ENCODE measurements at places on chromosomes 1 and 21. TPM values are rescaled to one million over a fixed set of nuclear protein-coding genes. Genes with fewer than 3 reads are reported as not detected.

GRCh38 chr21:32381571-32381970 is 11.2 kb downstream of the URB1 start:
- no peak for DNase-seq

GSTM4 gene
- total RNA-seq, result 16.3 TPM

DNA sequence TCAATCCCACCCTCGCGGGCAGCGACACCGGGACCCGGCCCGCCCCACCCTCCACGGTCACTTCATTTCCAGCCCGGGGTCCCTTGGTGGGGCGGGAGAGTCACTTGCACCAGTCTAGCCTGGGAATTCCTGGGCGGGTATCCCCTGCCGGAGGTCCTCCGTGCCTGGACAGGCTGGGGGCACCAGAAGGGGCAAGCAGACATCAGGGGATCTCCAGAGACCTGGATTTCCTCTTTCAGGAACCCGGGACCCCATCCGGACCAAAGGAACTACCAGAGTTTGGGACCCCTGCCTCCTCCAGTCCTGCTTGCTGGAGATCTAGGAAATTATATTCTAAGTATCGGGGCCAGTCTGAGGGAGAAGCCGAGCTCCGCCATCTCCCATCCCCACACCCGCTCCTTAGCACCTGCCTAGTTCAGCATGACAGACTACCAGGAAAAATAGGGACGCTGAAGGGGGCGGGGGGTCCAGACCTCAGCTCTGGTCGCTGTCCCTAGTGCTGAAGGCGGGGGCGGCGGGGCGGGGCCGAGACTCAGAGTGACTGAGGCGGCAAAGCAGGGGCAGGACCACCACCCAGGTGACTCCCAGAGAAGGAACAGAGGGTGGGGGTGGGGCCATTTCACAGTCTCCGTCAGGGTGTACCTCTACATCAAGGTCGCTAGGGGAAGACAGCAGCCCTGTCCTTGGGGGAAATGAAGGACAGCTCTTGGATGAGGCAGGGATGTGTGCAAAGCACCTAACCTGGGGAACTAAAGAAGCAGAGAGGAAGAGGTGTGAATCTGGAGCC is 832 bp downstream of the HCN3 start:
- no peak for DNase-seq

DNA sequence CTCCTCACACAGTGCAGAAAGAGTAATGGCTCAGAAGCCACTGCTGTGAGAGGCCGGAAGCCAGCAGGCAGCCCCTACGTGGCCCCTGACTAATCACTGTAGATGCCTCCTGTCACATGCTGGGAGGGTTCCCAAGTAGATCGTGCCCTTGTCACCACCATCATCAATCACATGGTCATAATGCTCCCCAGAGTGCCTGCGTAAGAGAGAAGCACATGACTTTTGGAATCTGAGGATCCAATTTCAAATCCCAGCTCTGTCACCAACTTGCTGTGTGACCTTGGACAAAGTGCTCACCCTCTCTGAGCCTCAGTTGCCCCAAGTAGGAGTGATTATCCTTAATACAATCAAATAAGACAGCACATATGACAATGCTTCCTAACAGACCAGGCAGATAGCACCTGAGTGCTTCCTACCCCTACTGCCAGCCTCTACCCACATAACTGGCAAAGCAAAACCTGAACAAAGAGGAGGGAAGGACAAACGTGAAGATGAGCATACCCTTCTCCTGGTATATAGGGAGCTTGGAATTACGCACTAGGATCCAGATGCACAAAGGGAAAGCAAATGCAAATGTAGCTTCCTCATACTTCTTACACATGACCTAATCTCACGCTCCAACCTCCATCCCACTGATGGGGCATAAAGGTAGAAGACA is 65.7 kb downstream of the SDC3 start:
- DNase-seq, result no peak

OR2L2 gene
- not detected for total RNA-seq

DNA sequence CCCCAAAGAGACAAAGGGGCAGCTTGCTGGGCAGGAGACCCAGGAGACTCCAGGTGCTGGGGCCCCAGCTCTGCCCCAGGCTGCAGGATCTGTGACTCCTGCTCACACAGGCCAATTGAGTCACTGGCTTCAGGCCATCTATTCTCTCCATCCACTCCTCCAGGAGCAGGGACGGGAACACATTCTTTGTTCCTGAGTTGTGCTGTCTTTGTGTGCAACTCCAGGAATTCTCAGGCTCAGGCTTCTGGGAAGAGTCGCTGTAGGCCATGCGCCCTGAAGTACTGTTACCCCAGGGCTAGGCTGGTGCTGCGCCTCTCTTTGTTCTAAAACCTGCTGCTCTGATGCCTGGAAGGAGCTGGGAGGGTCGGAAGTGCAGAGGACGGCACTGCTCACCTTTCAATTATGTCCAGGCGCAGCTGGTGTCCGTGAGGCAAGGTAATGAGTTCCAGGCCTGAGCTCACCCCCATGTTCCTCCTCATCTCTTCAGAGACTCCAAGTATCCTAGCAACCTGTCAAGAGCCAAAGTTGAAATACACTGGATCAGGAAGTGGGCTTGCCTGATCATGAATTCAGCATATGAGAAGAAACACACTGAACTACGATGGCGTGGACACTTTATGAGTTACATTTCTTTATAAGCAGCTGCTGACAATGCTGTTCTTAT is 105.9 kb downstream of the BCAR3 start:
- no peak for DNase-seq

PTGER3 gene
- 17.0 TPM for total RNA-seq

DNA sequence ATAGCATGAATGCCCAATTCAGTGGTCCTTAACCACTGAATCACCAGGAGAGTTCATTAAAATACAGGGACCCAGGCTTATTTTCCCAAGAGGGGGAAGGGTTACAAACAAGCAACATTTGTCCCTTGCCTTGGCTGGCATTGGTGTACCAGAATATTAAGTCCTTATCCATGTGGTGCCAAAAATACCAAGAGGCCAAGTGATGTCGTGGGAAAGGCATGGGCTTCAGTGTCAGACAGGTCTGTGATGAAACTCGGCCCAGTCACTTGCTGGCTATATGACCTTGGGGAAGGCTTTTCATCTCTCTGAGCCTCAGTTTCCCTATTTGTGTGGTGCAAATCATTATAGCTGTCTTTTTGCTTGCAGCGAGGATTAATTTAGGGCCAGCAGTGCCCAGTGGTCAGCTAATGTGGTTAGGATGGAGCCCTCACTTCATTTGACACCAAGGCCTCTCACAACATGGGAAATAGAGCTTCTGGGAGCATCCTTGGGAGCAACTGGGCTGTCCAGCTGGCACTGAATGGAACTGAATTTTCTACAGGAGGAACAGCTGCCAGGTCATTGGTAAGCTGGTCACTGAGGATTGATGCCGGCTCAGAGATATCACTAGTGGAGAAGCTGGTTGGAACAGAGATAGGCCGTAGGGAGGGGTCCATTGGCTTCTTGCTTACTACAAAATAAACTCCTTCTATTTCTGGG is 77.2 kb upstream of the PPP2R5A start:
- DNase-seq, result no peak

BGLAP gene
- 2.1 TPM for total RNA-seq

DNA sequence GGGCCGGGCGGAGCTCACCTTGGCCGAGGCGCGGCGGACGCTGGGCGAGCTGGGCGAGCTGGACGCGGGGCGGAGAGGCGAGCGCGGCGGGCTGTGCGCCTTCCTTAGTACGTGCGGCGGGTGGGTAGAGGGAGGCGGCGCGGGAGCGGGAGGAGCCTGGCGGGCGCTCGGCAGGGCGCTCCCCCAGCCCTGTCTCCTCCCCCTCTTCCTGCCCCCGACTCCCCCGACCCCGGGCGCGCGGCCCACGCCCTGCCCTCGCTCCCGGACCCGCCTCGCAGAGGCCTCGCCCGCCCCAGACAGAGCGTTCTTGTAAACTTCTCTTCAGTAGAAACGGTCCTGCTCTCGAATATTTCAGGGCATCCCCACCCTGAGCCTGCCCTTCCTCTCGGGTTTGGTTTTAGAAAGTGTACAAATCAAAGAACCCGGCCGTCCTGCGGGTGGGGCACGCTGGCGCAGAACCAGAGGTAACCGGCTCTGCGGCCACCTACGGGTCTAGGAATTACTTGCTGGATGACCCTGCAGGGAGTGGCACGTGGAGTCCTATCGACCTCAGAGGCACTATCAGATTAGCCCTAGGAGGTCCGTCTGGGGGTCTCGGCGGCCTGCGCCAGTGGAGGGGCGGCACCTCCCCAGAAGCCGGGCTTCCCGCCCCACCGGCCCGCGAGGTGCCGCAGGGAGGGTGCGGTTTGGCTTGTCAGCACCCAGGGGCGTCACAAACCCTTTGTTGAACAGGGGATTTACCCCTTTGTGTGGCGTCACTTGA is at the start of gene S100A10:
S100A10 (minus strand) TSS at position 126 of the 763 bp plus-strand sequence. CDS start 7,629 bp downstream, outside the sequence.
- peak; percentile 61 for DNase-seq

DNA sequence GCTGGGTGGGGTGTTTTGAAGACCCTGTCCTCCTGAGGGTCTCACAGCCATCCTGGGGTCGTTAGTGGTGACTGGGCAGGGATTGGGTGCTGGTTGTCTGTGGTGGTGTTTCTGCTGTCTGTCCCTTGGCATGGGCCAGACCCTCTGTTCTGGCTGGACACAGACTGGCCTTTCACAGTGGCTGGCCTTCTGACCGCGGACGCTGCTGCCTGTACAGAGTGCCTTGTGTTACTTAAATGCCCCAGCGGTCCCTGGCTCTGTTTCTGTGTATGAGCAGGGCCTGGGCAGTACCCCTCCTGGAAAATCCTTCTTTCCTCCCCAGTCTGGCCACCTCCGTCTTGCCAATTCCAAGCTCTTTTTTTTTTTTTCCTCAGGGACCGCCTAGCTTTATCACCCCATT is 50.9 kb downstream of the SH3BGR start:
- DNase-seq, result no peak

- no peak for DNase-seq
Observed at GRCh38 chr1:180842491-180843275, 70.0 kb upstream of the KIAA1614 start.

DNA sequence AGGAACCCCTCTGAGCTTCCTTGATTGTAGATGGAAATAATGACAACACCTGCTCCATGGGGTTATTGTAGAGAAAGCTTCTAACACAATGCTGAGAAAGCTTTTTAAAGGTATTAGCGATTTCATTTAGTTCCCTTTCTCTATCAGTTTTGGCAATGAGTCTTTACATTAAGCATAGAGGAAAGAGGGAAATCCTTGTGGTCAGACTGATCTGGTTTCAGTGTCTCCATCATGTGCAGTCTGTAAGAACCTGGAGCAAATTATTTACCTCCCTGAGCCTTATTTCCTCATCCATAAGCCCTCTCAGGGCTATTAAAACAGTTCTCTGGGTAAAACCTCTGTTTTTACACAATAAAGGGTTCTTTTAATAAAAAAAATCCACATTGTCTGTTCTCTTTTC is 87.5 kb downstream of the FGGY start:
- DNase-seq, result no peak

DNA sequence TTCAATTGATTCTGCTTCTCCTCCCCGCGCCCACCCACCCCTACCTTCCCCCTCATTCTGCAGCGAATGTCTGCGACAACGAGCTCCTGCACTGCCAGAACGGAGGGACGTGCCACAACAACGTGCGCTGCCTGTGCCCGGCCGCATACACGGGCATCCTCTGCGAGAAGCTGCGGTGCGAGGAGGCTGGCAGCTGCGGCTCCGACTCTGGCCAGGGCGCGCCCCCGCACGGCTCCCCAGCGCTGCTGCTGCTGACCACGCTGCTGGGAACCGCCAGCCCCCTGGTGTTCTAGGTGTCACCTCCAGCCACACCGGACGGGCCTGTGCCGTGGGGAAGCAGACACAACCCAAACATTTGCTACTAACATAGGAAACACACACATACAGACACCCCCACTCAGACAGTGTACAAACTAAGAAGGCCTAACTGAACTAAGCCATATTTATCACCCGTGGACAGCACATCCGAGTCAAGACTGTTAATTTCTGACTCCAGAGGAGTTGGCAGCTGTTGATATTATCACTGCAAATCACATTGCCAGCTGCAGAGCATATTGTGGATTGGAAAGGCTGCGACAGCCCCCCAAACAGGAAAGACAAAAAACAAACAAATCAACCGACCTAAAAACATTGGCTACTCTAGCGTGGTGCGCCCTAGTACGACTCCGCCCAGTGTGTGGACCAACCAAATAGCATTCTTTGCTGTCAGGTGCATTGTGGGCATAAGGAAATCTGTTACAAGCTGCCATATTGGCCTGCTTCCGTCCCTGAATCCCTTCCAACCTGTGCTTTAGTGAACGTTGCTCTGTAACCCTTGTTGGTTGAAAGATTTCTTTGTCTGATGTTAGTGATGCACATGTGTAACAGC is 339.9 kb downstream of the NTNG1 start:
- no peak for DNase-seq

- DNase-seq, result no peak
Observed at GRCh38 chr1:76593618-76594017, 273.7 kb upstream of the ST6GALNAC5 start.

DNA sequence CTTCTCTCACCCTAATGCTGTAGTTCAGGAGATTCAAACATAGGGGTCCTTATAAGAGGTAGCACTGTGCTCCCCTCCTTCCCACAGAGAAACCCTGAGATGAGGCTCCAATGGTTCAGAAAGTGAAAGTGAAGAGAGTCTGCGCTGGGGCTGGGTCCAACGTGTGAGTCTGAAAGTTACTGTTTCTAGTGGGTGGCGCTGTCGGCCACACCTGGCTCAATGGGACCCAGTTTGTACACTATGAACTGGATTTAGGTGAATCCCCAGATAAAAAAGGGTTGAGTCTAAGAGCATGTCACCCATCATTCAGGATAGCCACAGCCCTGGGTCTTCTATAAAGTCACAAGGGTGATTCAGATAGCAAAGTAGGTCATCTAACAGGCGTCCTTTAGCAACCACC is 2.8 kb downstream of the SMCP start:
- no peak for DNase-seq

RPAP2 gene
- total RNA-seq, result 10.7 TPM
